ENCODE measurements at places on chromosomes 5 and 9.

DNA sequence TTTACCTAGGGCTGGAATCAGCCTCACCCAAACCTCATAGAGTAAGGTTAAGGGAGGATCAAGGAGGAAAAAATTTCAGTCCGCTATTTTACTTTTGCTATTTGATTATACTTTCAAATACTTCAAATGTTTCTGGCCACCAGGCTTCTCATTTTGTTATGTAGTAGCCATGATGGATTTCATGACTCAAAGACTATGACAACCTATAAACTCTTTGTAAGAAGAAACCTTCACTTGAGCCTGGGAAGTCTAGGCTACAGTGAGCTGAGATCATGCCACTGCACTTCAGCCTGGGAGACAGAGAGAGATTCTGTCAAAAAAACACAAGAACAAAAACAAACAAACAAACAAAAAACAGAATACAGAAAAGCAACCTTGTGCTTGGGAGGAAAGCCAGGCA lies 293.6 kb upstream of the TNC start:
- no peak for DNase-seq

- DNase-seq: no peak
Measured at GRCh38 chr9:90099262-90099963, 494.6 kb downstream of the GADD45G start.

DNA sequence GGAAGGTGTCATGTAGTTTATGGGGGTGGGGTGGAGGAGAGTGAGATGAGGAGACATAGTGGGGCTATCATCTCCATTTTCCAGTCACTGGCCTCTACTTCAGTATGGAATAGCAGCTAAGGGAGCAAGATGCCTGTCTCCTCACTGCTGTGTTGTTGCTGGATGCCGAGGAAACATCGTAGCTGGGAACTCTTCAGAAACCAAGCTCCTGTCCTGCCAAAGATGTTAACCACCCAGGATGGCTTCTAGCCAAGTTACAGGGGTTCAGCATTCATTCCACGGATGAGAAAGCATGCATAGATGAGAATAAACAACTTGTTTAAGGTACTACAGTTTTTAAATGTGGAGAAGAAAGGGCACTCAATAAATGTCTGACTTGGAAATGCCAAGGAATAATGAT lies 226.5 kb downstream of the ASTN2 start:
- DNase-seq: no peak

GRCh38 chr9:136762915-136763648 lies 1.2 kb downstream of the LCN15 start:
- DNase-seq: peak; percentile 50

Data from stimulated activated CD4-positive, alpha-beta T cell treated with anti-CD3 and anti-CD28 coated beads, Interleukin-1b, Interleukin-23, amount 100 ng/mL, for 48 hours (primary cell).